ENCODE measurements at places on chromosomes 5 and 9. TPM values are rescaled to one million over a fixed set of nuclear protein-coding genes. Genes with fewer than 3 reads are reported as not detected.

Gene ZDHHC11B
- polyA plus RNA-seq: 5.4 TPM

Gene ASS1
- 385 TPM for polyA plus RNA-seq

DNA sequence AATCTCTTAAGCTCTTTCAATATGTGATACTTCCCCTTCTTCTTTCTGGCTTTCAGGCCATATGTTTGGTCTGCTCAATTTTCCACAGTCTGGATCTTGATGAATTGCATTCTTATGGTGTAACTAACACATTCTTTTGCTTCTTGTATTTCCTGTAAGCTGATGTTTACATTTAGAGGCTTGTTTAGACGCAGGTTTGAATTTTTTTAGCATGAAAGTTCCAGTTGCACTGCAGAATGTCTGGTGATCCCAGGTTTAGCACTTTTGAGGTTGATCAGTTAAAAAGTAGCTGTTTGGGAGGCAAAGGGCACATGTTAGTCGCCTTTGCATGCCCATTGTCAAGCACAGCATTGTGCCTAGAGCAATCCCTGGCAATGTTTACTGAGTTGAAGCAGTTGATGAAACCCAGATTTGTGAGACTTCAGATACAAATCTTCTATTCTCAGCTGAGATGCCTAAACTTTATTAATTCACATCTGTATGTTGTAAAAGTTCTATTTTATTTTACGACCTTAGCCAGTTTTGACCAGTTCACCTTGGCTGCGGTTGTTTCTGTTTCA, 59.6 kb upstream of the SPATA31C2 start:
- no peak for DNase-seq

Gene HRH2
- polyA plus RNA-seq: 3.3 TPM

DNA sequence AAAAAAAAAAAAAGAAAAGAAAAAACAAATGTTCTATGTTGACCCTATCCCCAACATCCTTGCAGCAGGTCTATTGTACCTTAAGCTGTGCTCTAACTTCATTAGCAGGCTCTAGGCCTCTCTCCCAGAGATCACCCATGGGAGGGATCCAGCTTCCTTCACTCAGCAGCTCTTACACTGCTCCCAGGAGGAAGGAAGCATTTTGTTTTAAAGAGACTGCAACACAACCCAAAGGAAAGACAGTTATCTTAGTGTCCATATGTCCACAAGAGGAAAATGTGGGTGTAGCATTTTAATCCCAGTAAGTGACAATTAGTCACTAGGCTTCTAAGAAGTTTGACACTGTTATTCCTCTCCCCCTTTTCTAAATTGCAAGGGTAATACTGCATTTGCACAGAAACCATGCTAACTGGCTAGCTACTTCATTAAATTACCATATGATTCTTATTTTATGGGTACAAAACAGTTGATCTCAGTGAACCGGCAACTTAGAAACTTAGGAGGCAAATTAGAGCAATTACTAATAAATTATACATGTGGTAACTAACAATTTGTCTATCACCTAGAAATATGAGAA, 58.8 kb downstream of the MARCHF3 start:
- DNase-seq: no peak

Gene CATSPER3
- polyA plus RNA-seq: 0.98 TPM

DNA sequence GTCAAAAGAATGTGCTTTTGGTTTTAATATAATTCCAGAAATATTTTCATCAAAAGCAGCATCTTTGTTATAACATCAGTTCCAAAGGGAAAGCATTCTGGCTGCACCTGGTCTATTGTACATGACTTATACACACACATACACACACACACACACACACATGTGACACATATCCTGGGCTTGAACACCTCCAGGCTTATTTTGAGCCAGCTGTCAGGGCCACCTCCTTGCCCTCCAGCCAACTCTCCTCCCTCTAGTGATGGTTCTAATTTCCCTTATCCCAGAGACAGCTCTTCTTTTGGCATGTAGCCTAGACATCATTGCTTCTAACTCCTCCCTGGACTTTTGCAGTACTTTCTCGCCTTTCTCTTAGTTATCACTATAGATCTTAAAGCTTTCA, 115.0 kb downstream of the PIK3R1 start:
- no peak for DNase-seq

DNA sequence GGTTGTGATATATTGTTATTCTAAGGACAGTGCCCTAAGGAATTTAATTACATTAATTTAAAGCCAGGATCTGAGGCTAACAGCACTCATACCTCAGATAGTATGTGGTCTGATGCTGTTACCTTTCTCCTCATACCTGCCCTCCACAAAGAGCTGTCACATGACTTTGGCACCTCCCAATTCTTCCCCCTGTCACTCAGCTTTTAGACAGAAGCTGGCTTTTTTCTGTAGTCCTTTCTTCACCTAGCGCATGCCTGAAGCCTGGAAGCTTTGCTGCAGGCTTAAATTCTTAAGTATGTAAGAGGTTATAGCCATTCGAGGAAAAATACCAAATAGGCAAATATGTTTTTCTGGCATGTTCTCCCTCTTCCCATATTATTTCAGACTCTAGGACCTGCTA, 61.0 kb upstream of the ADAMTS19 start:
- no peak for DNase-seq

DNA sequence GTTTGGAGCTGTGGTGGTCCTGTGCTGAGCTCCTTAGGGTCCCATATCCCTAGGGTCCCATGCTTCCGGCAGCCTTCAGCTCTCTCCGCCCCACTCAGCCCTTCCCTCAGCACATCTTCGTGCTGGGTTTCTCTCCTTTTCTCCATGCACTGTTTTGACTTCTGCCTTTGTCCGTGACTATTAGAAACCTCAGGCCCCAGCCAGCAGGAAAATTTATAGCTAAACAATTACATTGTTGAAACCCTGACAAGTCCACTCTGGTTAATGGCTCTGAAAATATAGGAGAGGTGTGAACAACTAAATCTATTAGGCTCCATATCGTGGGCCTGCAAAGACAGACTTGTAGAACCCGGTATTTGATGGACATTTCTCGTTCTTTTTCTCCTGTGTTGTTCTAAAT, 523.7 kb downstream of the CCDC171 start:
- no peak for DNase-seq

DNA sequence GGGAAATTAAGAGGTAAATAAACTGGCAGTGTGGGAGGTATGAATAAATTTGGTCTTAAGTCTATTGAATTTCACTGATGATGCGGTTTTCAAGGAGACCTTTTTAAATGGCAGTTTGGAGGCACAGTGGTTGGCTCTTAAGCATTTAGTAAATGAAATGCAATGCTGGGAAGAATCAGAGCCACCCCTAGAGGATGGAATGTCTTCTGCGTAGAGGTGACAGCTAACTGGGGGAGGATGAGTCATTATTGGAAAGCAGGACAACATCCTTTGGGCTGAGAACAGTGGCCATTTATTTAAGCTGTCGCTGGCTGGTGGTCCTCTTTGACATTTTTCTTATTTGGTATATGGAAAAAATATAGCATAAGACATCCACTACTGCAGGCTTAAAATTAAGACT, 163.2 kb downstream of the SH3GL2 start:
- DNase-seq: no peak

Gene ESM1
- polyA plus RNA-seq: 15.6 TPM

DNA sequence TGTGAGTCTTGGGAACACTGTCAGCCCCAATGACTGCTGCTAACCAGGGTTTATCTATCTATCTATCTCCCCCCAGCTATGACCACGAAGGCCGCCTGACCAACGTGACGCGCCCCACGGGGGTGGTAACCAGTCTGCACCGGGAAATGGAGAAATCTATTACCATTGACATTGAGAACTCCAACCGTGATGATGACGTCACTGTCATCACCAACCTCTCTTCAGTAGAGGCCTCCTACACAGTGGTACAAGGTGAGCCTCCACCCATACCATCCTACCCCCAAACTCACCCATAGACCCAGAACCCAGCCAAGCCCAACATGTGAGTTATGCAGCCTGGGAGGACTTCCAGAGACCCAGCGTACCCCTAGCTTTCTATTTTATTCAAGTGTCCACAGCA, 65.4 kb upstream of the WWC1 start:
- DNase-seq: no peak

Gene PHYHD1
- 52.5 TPM for polyA plus RNA-seq
